Lower lobe of right lung (tissue), 2 donors: ENCODE measurements at places on chromosomes 4 and X. TPM values are rescaled to one million over a fixed set of nuclear protein-coding genes. Genes with fewer than 3 reads are reported as not detected.

Gene MYL5
- total RNA-seq: 9.7 TPM

Gene GPRIN3
- total RNA-seq: 34.2 TPM

Gene PCDH19
- 0.27 TPM for total RNA-seq

Gene SLC25A43
- total RNA-seq: 14.9 TPM

Gene SH3D19
- total RNA-seq: 86.6 TPM

Gene LARP1B
- 13.2 TPM for total RNA-seq

Gene RGN
- total RNA-seq: 11.9 TPM

Gene MAGEB2
- not detected for total RNA-seq

Gene ADGRG4
- 0.27 TPM for total RNA-seq

Gene CD40LG
- total RNA-seq: 1.3 TPM

Gene MTCP1
- total RNA-seq: 13.2 TPM

Gene PDE6B
- total RNA-seq: 5.5 TPM

Gene CT45A1
- not detected for total RNA-seq

Gene ARMCX1
- total RNA-seq: 18.8 TPM

Gene TMSB15A
- 1.8 TPM for total RNA-seq

Gene AFF2
- total RNA-seq: 10.9 TPM
